Choroid plexus epithelial cell (primary cell): ENCODE measurements at places on chromosomes 5 and 9.

- DNase-seq, result no peak
Measured at GRCh38 chr9:104868303-104868686, 59.7 kb downstream of the ABCA1 start.

DNA sequence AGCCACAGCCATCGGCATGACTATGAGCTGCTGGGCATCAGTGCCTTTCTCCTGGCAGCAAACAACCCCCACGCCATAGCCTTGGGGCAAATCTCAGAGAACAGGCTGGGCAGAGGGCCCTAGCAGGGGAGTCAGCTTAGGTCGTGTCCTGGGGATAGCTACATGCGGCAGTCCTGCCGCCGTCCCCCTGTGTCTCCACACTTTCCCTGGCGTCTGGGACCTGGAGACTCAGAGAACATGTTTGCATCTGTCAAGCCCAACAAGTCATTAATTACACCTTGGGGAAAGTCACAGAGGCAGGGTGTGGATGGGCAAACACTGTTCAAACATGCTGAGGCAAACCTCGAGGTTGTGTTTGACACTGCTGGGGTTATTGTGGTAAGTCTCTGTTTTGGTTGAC is 123.6 kb downstream of the C5orf15 start:
- DNase-seq, result no peak

DNA sequence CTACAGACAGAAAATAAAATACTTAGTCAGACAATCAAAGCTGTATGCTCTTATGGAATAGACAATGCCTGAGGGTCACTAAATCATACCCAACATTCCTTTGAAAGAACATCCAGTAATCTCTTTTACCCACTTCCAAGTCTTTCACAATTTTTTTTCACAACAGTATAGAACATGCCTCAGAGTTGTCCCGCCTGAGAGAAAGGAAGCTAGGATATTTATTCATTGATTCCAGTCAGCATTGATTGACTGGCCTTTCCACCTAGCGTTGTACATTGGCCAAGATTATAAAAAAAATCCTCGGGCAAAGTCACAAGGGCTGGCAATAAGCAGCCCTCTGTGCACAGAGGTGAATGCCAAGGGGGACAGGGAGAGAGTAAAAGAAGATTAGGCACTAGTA is 318.1 kb upstream of the PIK3R1 start:
- no peak for DNase-seq

GRCh38 chr5:145056800-145057199 is 778.3 kb downstream of the PRELID2 start:
- peak; percentile 28 for DNase-seq

GRCh38 chr9:78030296-78030552 is 1.4 kb downstream of the GNAQ start:
- DNase-seq, result no peak

GRCh38 chr5:173395257-173395932 is 67.2 kb upstream of the STC2 start:
- peak; percentile 66 for DNase-seq

GRCh38 chr5:16606628-16607027 is 10.2 kb downstream of the RETREG1 start:
- no peak for DNase-seq

DNA sequence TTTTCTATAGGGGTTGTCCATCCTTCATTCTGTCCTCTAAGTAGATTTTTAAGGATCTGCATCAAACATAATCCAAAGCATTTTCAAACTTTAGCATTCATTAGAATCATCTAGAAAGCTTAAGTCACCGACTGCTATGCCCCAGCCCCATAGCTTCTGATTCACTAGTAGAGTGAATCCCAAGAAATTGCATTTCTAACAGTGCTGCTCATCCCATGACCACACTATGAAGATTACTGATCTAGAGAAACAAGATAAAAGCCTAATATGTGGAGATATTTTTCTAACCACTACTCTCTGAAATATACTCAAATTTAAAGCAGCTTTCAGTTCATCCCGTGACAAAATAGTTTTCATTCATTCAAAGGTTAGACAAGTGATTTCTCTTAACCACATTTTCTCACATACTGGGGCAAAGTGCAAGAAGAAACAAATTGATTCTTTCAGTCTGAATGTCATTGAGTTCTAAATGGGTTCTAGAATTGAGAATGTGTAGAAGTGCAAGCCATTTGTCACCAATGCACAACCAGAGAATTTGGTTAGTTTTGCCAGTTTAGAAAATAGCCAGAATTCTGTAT is 286.9 kb upstream of the CD180 start:
- DNase-seq, result peak; percentile 17

DNA sequence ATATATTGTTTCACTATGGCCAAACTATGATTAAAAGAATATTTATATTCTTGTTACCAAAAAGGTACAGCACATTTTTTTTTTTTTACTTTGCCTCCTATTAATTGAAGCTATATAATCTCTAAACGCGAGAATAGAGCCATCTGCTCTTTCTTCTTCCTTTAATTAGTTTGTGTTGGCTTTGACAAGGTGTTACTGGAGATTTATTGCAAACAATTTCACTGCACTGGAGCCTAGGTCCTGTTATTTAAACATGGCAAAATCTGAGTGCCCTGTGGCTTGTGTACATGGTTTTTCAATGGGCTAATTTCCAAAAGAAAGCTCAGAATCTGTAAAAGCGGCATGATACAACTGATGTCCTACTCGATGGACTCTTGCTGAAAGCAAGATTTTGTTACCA is 40.8 kb upstream of the GABRG2 start:
- no peak for DNase-seq

- no peak for DNase-seq
Measured at GRCh38 chr5:142520885-142521284, 165.0 kb downstream of the FGF1 start.

DNA sequence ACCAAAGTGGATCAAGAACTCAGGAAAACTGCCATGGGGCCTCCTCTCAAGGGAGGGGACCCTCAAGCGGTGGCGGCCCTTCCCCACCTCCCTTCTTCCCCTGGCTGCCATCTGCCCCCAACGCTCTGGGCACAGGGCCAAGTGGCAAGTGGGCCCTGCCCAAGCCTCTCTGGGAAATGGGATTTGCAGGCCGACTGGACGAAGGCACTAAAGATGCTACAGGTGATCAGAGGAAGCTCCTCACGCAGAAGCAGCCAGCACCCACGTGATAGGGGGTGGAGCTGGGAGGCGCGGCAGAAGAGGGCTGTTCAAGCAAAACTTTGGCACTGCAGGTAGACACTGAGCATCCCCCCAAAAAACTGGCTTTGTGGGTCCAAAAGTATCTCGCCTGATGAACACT is 52.7 kb upstream of the UBTD2 start:
- no peak for DNase-seq

DNA sequence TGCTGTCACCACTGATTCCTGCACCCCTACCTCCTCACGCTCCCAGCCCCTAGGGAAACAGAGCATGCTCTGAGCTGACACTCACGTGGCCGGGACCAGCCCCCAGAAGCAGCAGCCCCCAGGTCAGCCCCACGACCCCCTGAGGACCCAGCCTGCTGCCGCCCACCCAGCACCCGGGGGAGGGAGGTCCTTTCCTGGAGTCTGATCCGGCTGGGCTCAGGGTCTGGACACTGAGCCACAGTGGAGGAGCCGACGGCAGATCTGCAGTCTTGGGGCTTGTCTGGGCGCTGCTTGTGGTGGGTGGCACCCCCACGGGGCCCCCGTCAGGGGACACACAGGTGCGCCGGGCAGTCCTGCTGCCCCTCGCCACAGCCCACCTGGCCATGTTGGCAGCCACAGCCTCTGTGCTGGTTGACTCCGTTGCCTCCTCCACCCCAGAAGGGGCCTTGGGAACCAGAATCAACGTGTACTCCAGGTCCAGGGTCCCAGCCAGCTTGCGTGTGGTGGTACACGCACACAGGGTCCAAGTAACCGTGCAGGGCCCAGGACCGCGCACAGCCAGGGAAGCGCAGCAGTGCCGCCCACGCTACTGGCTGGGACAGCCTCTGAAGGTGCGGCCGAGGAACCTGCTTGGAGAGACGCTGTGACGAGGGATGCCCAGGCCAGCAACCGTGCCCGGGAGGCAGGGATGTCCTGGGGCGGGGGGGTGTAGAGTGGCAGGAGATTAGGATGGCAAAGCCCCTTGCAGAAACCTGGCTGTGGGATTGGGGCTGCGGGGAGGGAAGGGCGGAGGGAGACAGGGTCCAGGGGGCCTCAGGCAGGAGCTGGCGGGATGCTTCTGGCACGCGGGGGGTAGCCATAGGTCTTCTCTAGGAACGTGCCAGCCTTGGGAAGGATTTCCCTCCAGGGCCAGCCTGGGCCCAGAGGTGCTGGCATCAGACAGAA is 3.5 kb downstream of the DNLZ start:
- no peak for DNase-seq

DNA sequence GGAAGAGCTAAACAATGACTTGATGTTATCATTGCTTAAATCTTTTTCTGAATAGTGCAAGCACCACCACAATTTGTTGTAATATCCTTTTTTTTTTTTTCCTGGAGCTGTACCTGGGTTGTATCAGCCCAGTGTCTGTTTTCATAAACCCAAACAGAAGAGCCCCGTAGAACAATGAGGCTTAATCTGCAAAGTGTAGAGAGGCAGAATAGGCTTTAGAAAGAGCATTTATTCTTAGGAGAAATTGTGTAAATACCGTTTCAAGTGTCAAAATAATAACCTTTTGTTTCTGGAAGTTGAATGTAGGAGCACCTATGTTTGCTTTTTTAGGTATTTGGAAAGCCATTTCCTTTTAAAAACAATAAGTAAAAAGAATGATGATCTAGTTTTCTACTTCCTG is 26.4 kb downstream of the RGS7BP start:
- DNase-seq, result no peak

GRCh38 chr5:151805414-151806223 is 33.9 kb downstream of the G3BP1 start:
- DNase-seq, result no peak

DNA sequence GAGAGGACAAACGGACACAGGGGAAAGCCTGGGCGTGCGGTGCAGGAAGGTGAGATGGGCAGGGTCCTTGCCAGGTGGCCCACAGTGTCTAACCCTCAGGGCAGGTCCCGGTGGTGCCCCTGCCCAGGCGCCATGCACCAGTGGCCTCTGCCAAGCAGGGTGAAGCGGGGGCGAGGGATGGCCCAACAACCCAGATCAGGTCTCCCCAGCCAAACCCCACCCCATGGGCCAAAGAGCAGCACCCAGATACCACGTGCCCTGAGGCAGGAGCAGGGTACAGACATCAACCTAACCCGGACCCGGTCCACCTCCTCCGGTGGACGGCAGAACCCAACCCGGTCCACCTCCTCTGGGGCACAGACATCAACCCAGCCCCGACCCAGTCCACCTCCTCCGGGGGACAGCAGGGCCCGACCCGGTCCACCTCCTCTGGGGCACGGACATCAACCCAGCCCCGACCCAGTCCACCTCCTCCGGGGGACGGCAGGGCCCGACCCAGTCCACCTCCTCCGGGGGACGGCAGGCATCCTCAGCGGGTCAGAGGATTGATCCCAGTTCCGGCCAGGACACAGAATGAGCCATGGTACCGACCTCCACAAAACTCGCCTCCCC is 12.8 kb downstream of the SLC12A7 start:
- no peak for DNase-seq

GRCh38 chr9:89999176-89999533 is 394.3 kb downstream of the GADD45G start:
- DNase-seq, result no peak

GRCh38 chr5:141260458-141261237 is 15.5 kb downstream of the PCDHB15 start:
- DNase-seq, result peak; percentile 11

- DNase-seq, result peak; percentile 23
Measured at GRCh38 chr9:84419031-84419602, 78.6 kb upstream of the SLC28A3 start.

DNA sequence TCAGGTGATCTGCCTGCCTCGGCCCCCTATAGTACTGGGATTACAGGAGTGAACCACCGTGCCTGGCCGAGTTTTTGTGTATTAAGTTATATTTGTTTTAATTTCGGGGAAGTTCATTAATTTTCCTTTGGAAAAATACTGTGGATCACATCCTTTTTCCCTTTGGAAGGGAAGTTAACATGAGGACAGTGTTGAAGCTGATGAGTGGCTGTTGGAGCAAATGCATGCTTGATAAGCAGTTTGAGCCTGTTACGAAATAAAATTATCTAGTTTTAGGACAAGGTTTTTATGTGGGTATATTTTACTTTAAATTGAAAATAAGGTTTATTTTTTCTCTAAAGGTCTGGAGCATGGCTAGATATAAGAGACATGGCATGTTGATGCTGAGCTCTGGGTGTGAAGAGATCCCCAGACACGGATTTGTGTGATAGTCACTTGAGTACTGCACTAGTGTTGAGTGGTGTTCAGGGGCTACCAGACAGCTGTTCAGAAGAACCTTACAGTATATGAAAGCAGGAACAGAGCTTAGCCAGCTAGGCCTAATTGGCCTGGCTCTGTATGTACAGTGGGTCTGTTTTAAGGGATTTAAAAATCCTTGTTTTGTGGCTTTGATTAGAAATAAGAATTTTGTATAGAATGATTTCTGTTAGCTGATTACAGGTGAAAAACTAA is 17.4 kb downstream of the LMNB1 start:
- DNase-seq, result no peak

- no peak for DNase-seq
Measured at GRCh38 chr5:151146061-151146460, 11.5 kb downstream of the ANXA6 start.

GRCh38 chr5:154916874-154917273 is 21.1 kb downstream of the GEMIN5 start:
- no peak for DNase-seq

DNA sequence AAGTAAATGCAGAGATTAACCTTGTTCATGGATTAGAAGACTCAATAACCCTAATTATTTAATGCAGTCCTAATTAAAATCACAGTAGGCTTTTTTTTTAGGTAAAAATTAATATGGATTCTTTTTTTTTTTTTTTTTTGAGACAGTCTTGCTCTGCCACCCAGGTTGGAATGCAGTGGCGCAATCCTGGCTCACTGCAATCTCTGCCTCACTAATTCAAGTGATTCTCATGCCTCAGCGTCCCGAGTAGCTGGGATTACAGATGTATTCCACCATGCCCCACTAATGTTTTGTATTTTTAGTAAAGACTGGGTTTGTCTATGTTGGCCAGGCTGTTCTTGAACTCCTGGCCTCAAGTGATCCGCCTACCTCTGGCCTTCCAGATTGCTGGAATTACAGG is 40.6 kb downstream of the DENND4C start:
- peak; percentile 13 for DNase-seq

DNA sequence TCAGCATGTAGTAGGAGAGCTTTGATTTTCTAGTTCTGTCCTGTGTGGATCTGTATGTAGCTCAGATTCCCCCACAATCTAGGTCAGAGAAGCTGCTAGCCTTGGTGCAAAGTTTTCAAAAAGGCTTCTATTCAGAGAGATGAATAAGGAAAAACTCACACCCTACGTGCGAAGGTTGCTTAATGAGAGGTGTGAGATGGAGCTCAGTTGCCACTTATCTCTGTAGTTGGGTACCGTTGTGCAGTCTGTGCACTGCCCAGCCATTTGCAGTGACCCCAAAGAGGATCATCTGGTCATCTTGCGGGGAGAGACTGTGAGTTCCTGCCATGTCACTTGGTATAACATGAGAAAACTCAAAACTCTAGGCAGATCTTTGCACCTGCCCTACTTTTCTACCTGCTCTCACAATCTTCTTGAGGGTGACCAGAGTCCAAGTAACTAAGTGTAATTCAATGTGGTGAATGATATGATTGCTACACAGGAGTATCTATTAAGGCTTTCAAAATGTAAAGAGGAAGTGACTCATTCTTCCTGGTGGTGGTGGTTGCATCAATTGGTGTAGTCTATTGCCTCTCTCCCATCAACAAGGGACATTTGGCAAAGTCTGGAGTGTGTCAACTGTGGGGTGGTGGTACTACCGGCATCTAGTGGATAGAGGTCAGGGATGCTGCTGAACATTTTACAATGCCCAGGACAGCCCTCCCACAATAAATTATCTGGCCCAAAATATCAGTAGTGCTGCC is 65.2 kb downstream of the TMC1 start:
- DNase-seq, result peak; percentile 88
